Activated T-helper 2 cell treated with anti-CD3 and anti-CD28 coated beads, Interferon-gamma antibody, Interleukin-2, Interleukin-4, amounts not matched to agents 10 μg/mL and 5 μg/mL and 100 μg/mL, durations not matched to agents 14 hours and 24 hours and 36 hours (primary cell): ENCODE measurements at places on chromosomes 2 and 18. TPM values are rescaled to one million over a fixed set of nuclear protein-coding genes. Genes with fewer than 3 reads are reported as not detected.

STEAP3 gene
- 0.55 and 0.78 TPM in 2 replicates for total RNA-seq

GRCh38 chr18:55161916-55162315, 202.7 kb upstream of the CCDC68 start:
- H3K27ac ChIP-seq: no peak overlapping the region
- no peak overlapping the region for H3K4me3 ChIP-seq
- H3K27me3 ChIP-seq: no peaks in the 10 kb centered on the region

- no peak overlapping the region for H3K27ac ChIP-seq
- peaks cover 11% of the 10 kb centered on the region for H3K4me1 ChIP-seq
- peaks cover 6% of the 10 kb centered on the region for H3K27me3 ChIP-seq
- H3K36me3 ChIP-seq: no peaks in the 10 kb centered on the region
Measured at GRCh38 chr2:160700021-160700814, 206.6 kb upstream of the RBMS1 start.

CFC1 gene
- total RNA-seq: not detected in 2 replicates

DNA sequence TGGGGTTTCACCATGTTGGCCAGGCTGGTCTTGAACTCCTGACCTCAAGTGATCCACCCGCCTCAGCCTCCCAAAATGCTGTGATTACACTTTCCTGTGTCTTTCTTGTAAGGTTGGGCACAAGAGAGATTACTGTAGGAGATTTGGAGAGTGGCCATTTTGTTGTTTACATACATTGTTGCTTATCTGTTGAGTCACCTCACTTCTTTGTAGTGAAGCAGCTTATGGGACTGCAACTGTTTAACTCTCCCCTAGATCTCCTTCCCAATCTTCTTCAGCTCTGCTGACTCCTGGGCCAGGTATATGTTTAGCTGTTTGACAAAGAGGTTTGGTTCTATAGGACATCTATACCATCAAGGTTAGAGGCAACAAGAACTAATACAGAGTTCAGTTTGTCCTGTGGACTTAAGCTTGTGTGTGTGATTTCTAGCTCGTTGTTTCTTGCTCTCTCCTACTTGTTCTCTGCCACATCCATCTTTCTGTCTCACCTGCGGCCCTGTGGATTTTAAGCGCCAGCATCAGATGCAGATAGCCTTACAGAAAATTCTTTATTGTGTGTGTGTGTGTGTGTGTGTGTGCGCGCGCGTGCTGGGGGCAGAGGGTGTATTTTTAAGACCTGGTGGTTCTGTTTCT, 95.4 kb downstream of the HAUS1 start:
- DNase-seq: no peak
- H3K27me3 ChIP-seq: no peaks in the 10 kb centered on the region
- peaks cover 46% of the 10 kb centered on the region for H3K4me1 ChIP-seq
- H3K36me3 ChIP-seq: peaks cover 28% of the 10 kb centered on the region

DNA sequence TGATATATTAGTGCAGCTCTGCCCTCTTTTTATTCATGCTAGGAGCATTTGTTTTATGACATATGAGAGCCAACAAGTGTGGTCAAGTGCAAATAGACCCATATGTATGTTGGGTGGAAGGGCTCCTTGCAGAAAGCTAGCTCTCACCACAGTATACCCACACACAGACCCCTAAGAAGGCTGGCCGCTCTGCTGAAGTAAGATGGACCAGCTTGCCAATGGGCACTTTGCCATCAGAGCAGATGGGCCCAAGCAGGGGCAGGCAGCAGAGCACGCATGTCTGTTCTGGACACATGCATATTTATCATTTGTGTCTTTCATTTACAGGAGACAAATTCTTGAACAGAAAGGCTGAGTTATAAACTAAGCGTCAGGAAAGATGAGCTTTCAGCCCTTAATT, 187.5 kb upstream of the DTNA start:
- DNase-seq: no peak
- no peak overlapping the region for H3K4me3 ChIP-seq
- no peaks in the 10 kb centered on the region for H3K27me3 ChIP-seq
- H3K36me3 ChIP-seq: no peaks in the 10 kb centered on the region

DNA sequence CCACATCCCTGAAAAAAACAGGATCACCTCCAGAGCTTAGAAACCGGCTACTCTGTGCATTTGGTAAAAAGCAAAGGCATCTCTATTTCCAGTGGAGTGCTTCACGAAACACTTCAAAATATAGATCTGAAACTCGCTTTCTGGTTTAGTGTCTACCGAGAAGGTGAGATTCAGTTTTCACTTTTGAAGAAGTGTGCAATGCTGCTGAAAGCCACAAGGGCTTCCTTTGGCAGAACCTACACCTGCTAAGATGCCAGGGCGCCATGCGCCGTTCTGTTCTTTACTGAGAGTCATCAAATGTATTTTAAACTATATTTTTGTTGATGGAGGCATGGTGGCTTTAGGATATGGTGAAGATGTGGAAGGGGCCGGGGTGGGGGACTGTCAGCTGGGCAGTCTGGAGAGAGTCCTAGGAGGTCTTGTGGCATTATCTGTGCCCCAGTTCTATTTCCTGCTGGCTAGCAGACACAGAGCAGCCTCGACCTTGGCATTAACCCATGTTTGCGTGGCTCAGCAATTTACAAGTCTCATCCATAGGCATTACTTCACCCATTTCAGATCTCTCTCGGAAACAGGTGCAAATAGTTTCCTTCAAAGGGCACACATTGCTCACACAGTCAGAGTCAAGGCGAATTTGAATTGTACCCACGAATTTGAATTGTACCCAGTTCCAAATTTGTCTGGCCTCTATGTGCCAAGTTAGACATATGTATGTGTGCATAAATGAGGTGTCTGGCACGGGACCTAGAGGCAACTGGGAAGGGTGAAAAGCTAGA, 46.7 kb upstream of the KCNF1 start:
- no peak overlapping the region for H3K27ac ChIP-seq
- no peak overlapping the region for H3K4me3 ChIP-seq

- DNase-seq: no peak
- H3K36me3 ChIP-seq: no peaks in the 10 kb centered on the region
- no peaks in the 10 kb centered on the region for H3K27me3 ChIP-seq
- no peak overlapping the region for H3K27ac ChIP-seq
Measured at GRCh38 chr2:120750488-120751210, 15.0 kb downstream of the GLI2 start.

DNA sequence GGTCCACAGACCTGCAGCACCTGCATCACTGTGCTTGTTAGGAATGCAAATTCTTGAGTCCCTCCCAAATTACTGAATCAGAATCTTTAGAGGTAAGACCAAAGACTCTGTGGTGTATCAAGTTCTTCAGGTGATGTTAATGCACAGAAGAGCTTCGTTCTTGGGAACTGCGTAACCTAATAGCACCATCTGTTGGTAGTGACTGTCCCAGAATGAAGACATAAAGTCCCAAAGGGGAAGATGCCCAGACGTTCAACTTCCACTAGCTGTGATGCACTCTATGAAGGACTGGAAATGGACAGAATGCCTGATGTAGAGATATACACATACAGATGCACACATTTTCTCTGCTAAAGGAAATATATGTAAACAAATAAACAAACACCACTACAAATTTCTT, 576.0 kb downstream of the LRP1B start:
- H3K36me3 ChIP-seq: no peaks in the 10 kb centered on the region
- no peak overlapping the region for H3K27ac ChIP-seq
- H3K27me3 ChIP-seq: no peaks in the 10 kb centered on the region

SLC11A1 gene
- total RNA-seq: 0.18 and 0.21 TPM in 2 replicates

DNA sequence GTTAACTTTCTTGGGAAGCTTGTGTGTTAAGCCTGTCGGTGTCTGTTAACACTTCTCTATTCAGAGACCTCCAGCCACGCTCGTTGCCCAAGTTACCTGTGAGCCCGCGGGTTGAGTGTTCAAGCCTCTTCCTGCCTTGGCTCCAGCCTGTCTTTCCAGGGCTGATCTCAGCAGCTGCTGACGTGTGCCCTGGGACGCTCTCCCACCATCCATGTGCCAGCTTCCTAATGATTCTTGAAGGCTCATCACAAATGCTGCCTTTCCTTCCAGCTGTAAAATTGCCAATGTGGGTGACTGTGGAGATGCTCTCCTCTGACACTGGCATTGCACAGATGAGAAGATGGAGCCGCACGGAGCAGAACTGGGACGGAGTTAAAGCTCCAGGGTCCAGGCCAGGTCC, 6.1 kb downstream of the RNF144A start:
- H3K27ac ChIP-seq: no peak overlapping the region
- DNase-seq: no peak
- no peaks in the 10 kb centered on the region for H3K27me3 ChIP-seq
- H3K4me1 ChIP-seq: peaks cover 38% of the 10 kb centered on the region
- peaks cover 74% of the 10 kb centered on the region for H3K36me3 ChIP-seq

ANKRD30B gene
- not detected in 2 replicates for total RNA-seq

- no peaks in the 10 kb centered on the region for H3K27me3 ChIP-seq
- peaks cover 18% of the 10 kb centered on the region for H3K4me1 ChIP-seq
- H3K27ac ChIP-seq: no peak overlapping the region
- no peak for DNase-seq
- no peak overlapping the region for H3K4me3 ChIP-seq
- no peaks in the 10 kb centered on the region for H3K36me3 ChIP-seq
Measured at GRCh38 chr2:60840880-60841279, 40.5 kb upstream of the REL start.

GRCh38 chr2:26615860-26616705, 25.1 kb downstream of the CIB4 start:
- H3K4me1 ChIP-seq: no peaks in the 10 kb centered on the region
- no peak overlapping the region for H3K4me3 ChIP-seq
- no peak overlapping the region for H3K27ac ChIP-seq
- H3K36me3 ChIP-seq: no peaks in the 10 kb centered on the region
- peaks cover 13% of the 10 kb centered on the region for H3K27me3 ChIP-seq

GRCh38 chr2:43214253-43214652, 12.2 kb downstream of the ZFP36L2 start:
- H3K4me1 ChIP-seq: peaks cover 22% of the 10 kb centered on the region
- no peaks in the 10 kb centered on the region for H3K36me3 ChIP-seq
- H3K4me3 ChIP-seq: no peak overlapping the region
- DNase-seq: no peak
- no peaks in the 10 kb centered on the region for H3K27me3 ChIP-seq

GRCh38 chr2:81355436-81355835, 1050.9 kb upstream of the LRRTM1 start:
- no peak for DNase-seq
- H3K27me3 ChIP-seq: no peaks in the 10 kb centered on the region
- no peak overlapping the region for H3K4me3 ChIP-seq
- no peaks in the 10 kb centered on the region for H3K4me1 ChIP-seq
- H3K36me3 ChIP-seq: no peaks in the 10 kb centered on the region

BOLL gene
- total RNA-seq: not detected in 2 replicates

DNA sequence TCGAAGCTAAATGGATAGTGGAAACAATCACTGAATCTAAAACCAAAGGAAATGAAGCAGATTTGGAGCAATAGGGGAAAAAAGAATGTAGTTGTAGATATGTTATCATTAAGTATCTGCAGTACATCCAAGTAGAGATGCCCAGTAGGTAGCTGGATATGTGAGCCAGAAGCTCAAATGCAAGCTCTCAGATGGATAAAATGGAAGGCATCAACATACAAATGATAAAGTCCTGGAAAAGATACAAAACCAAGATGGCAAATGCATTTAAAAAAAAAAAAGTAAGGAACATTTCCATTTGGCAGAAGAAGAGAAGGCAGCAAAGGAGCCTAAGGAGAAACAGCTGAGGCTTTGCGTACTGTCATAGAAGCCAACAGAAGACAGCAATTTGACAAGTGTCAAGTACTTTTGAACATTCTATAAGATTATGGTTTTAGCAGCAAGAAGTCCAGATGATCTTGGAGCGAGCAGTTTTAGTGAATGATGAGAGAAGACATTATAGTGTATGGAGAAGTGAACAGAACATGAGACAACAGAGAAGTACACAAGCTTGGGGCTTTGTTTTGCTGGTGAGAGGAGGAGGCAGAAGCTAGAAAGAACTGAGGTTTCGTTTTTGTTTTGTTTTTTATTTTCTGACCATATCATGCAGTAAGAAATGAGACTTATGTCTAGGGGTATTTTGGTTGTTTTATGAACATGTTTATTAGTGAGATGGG, 18.3 kb downstream of the ROCK2 start:
- no peaks in the 10 kb centered on the region for H3K36me3 ChIP-seq
- peaks cover 6% of the 10 kb centered on the region for H3K4me1 ChIP-seq
- H3K4me3 ChIP-seq: no peak overlapping the region
- no peaks in the 10 kb centered on the region for H3K27me3 ChIP-seq

- H3K36me3 ChIP-seq: no peaks in the 10 kb centered on the region
- DNase-seq: no peak
- no peaks in the 10 kb centered on the region for H3K27me3 ChIP-seq
- H3K27ac ChIP-seq: no peak overlapping the region
- no peaks in the 10 kb centered on the region for H3K4me1 ChIP-seq
Measured at GRCh38 chr2:192416060-192416459, 221.3 kb upstream of the TMEFF2 start.

- H3K4me1 ChIP-seq: no peaks in the 10 kb centered on the region
- H3K4me3 ChIP-seq: no peak overlapping the region
- no peaks in the 10 kb centered on the region for H3K27me3 ChIP-seq
- no peak for DNase-seq
- no peak overlapping the region for H3K27ac ChIP-seq
- no peaks in the 10 kb centered on the region for H3K36me3 ChIP-seq
Measured at GRCh38 chr2:22536133-22536532, 848.8 kb upstream of the KLHL29 start.

ACP1 gene
- 168 and 177 TPM in 2 replicates for total RNA-seq

DNA sequence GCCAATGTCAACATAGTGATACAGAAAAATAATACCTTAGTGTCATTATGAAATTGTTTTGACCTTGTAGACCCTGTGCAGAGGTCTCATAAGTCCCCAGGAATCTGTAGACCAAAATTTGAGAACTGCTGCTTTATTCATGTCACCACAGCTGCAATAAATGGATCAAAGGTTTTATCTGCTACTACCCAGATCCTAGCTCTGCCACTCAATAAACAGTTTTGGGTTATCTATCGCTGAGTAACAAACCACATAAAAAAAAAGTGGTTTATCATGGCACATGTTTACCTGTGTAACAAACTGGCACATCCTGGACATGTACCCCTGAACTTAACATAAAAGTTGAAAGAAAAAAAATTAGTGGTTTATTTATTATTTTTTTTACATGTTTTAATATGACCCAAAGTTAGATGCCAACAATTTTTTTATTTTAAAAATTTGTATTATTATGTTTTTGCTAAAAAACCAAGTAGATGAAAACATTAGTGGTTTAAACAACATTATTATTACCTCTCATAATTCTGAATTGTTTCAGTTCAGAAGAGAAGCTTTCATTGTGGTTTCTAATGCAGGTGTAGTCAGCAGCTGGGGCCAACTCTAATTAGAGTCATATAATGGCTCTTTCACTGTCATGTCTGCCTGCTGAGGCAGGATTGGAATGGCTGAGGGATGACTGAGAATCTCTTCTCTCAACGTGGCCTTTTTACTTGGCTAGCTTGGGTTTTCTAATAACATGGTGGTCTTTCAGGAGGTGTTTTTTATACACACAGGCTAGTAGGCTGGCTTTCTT, 103.3 kb upstream of the SLC38A11 start:
- no peak overlapping the region for H3K4me3 ChIP-seq
- no peak for DNase-seq
- peaks cover 6% of the 10 kb centered on the region for H3K27me3 ChIP-seq
- H3K4me1 ChIP-seq: peaks cover 18% of the 10 kb centered on the region

KCNS3 gene
- total RNA-seq: 0.16 and 0.48 TPM in 2 replicates

GRCh38 chr18:58896268-58896667, 31.6 kb downstream of the ZNF532 start:
- H3K27me3 ChIP-seq: no peaks in the 10 kb centered on the region
- no peak overlapping the region for H3K4me3 ChIP-seq
- peaks cover 12% of the 10 kb centered on the region for H3K4me1 ChIP-seq
- DNase-seq: no peak
- no peak overlapping the region for H3K27ac ChIP-seq
- no peaks in the 10 kb centered on the region for H3K36me3 ChIP-seq

- no peaks in the 10 kb centered on the region for H3K4me1 ChIP-seq
- no peak overlapping the region for H3K4me3 ChIP-seq
- DNase-seq: no peak
Measured at GRCh38 chr2:108409768-108410167, 32.0 kb downstream of the SULT1C4 start.

- no peaks in the 10 kb centered on the region for H3K36me3 ChIP-seq
- no peak for DNase-seq
- no peak overlapping the region for H3K4me3 ChIP-seq
- peaks cover 11% of the 10 kb centered on the region for H3K27me3 ChIP-seq
- H3K27ac ChIP-seq: no peak overlapping the region
Measured at GRCh38 chr2:150479075-150479915, 8.2 kb downstream of the RND3 start.
